ENCODE measurements at places on chromosomes 4 and X.
A peak's percentile ranks its signal among the peaks of the same experiment; 100 is the strongest.

DNA sequence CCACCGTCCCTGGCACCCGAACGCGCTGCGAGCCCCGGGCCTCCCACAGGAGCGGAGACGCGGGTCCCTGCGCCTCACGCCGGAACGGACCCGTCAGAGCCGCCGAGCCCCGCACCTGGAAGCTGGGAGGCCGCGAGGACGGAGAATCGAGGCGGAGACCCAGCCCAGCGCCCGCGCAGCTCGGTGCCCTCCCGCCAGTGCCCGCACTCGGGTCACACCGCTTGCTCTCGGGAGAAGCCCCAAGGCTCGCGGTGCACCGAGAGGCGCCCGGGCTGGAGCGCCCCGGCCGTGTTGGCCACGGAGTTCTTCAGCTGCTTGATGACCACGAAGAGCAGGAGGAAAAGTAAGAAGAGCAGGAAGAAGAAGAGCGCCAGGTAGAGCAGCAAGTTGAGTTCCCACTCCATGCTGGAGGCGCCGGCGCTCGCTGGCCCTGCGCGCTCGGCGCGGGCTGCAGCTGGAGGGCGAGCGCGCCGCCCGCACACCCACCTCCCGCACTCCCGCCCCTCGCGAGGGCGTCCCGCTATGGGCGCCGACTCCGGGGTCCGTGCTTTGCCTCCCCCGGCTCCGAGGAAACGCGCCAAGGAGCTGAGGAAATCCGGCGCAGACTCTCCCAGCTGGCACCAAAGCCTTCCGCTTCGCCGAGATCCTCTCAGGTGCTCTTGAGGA lies at the start of gene SMIM43:
Gene SMIM43, minus strand, starts transcription at position 463 of the 666 bp plus-strand sequence. Its CDS starts 59 bp downstream, at position 404.
- DNase-seq: no peak

DNA sequence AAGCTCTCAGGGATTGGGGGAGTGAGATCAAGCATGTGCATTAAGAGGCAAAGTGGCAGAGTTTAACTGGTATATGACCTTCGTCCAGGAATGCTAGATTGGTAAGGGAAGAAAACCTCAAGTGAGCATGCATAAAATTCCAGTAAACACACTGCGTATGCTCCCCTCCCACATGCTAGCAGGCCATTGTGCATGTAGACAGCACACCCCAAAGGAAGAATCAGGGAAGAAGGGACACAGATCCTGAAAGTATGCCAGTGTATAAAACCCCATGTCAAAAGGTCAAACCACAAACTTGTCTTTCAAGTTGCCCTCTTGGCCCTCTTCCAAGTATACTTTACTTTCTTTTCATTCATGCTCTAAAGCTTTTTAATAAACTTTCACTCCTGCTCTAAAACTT lies 405.2 kb upstream of the CNKSR2 start:
- no peak for DNase-seq

- no peak for DNase-seq
These were observed 59.3 kb upstream of the SOD3 start for GRCh38 chr4:24736066-24736465.

DNA sequence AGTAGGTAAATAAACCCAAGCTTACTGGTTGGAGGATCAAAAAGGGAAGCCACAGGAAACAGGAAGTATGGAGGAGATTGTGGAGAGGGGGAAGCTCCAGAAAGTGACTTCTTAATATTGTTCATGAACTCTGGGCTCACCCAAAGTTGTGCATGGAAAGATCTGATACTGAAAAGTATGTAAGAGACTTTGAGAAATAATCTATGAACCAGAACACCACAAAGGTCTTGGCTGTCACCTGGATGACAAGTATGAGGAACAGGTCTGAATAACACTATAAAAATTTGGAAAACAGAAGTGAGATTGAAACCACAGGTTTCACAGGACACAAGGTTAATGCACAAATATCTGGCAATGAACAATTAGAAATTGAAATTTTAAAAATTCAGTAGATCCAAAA lies 567.4 kb downstream of the INPP4B start:
- DNase-seq: no peak

- no peak for DNase-seq
These were observed 90.3 kb downstream of the RLIM start for GRCh38 chrX:74523870-74524735.

DNA sequence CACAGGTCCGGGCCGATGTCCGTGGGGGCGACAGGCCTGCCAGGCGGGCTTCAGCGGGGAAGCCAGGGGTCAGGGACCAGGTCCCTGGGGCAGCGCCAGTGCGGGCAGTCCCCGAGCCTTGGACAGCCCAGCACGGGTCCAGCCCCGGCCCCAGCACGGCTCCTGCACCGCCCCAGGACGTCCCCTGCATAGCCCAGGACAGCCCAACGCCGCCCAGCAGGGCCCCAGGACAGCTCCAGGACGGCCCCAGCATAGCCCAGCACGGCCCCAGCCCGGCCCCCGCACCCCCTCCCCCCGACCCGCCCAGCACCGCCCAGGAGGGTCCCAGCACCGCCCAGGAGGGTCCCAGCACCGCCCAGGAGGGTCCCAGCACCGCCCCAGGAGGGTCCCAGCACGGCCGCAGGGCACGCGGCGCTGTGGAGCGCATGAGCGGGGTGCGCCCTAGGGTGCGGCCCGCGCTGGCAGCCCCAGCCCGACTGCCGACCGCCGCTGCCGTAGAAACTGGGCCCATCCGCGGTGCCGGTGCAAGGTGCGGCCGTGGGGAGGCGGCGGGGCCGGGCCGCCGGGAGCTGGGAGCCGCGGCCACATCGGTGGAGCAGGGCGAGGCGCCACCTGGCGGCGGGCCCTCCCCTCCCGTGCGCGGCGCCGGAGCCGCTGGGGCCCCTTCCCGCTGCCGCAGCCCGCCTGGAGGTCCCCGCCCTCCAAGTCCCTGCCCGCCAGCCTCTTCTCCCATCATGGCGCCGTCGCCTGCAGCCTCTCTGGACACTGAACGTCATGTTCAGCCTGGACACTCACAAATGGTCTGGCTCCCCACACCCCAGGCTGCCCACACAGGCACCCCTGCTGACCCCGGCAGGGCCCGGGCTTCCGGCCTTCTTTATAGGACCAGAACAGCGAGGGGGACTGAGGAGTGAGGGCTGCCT lies 106.8 kb upstream of the NKX1-1 start:
- DNase-seq: no peak

DNA sequence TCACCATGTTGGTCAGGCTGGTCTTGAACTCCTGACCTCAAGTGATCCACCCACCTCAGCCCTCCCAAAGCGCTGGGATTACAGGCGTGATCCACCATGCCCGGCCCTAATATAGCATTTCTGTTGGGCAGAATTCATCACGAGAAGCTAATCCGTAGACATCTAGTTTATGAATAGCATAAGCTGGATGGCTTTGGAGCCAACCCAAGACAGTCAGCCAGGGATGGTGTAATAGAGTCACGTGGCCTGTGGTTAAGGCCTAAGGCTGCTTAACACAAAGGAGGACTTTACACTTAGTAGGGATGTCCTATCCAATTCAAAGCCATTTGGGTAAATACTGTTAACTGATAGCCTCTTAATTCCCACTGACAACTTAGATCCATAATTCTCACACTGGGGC lies 173.6 kb downstream of the RAP1GDS1 start:
- no peak for DNase-seq

DNA sequence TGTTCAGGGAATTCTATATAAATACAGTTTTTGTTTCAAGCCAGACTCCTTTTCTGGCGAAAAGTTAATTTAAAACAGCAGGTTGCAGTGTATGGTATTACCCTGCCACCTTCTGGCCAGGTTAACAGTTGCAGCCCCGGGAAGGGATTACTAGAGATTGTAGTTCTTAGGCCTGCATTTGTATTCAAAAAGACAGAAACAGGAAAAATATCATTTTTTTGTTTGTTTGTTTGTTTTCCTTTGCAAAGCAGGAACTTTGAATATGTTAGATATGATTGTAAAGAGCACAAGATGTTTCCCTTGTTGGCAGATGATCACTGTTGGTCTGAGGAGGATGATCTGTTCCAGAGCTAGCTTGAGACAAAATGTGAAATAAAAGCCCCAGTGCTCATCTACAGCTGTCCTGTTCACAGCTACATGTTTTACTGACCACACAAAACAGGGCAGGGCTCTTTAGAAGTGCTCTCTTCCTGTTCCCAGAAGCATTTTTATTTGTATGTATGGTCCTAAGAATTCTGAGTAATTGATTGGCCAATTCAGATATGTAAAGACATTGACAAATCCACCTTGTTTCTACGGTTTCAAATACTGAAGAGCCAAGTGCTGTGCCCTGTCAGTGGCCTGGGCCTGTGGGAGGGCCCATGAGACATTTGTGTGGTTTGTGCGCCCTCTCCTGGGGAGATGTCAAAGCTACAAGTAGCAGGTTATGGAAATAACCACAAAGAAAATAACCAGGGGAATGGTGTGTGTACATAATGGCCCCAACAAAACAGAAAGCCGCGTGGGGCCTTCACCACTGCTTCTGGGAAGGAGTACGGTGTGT lies 57.9 kb downstream of the CLDN22 start:
- peak; percentile 51 for DNase-seq

DNA sequence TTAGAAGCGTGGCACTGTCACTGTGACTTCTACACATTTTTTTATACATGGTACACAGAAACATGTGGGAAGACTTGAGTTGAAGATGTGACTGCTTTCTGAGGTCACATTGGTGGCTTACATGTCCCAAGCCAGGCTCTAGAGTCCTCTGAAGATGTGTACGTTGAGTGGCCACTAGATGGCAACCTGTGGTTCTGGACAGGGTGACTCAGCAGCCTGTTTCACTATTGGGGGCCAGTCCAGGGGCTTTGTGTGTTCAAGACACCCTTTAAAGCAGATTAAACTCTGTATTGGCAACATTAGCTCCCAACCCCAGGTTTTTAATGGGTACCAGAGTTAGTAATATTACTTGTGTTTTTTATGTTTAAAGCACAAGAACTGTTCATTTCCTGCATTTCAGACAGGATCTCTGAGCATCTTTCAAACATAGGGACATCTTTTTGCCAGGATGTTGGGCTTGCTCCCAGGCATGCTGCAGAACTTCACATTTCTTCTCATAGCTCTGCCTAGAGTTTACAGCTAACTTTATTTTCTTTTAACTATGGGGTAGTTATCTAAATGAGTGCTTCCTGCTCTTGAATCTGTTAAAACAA lies 53.0 kb downstream of the DCUN1D4 start:
- peak; percentile 73 for DNase-seq

- DNase-seq: no peak
These were observed 148.0 kb downstream of the GRID2 start for GRCh38 chr4:92451782-92452181.

- DNase-seq: no peak
These were observed 626 bp downstream of the TBC1D1 start for GRCh38 chr4:37891260-37892159.

GRCh38 chr4:145324161-145324560 lies 143.8 kb upstream of the OTUD4 start:
- DNase-seq: no peak

DNA sequence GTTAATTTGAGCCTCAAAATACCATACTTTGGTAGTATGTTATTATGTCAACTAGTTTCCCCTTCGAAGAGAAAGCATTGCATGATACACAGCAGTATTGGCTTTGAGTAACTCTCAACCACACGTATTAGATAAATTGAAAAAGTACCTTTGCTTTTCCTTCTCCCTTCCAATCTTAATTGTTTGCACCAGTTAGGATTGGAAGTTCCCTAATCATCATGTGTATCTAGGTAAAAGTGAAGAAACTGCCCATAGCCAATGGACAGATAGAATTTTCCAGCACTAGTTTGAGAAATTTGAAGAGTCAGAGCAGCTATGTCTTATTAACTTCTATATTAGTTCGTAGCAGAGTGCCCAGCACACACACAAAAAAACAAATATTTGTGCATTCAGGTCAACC lies 241.3 kb downstream of the COX7B2 start:
- DNase-seq: no peak

DNA sequence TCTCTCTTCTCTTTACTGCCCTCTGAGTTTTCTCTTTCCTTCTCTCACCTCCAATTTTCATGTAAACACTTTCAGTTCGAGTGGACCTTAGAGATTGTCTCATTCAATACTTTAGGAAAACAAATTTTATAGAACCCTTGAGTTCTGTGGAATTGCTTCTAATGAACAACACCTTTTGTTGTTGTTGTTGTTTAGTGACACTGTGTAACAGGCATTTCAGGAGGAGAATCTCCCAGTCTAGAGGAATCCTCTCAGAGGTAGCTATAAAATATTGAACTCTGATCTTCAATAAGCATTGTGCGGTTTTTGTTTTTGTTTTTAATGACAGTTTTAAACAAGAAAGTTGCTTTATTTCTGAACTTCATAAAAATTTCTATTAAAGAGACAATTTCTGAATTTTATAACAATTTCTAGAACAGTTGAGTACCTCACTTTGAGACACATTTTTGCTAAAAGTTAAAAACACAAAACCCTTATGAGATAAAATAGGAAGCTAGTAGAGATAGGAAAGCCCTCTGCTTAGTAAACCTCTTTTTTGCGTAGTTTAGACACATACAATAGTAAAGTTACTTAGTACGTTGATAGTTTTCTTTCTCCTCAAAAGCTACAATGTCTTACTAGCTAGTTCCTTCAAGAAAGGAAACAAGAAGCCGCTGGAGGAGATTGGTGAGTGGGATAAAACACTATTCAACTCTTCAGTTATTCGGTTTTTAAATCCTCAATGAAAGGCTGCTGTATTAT lies 38.8 kb downstream of the CLCN3 start:
- DNase-seq: no peak

GRCh38 chrX:76183289-76184049 lies 10.6 kb downstream of the PBDC1 start:
- peak; percentile 0 for DNase-seq

DNA sequence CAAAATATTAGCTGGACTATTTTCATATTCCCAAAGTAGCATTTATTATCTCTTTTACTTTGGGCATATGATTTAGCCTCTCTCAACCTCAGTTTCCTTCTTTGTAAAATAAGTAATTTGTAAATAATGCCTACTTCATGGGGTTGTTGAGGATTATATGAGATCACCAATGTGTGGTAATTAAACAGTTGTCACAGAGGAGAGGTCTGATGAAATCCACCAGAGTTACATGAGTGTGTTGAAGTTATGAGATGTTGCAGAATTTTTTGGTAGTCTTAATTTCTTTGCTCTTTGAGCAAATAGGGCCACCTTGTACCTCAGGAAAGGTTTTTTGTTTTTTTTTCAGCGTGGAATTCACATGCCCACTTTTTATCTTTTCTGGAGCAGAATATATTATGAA lies 1.4 kb downstream of the COX7B start:
- DNase-seq: no peak

DNA sequence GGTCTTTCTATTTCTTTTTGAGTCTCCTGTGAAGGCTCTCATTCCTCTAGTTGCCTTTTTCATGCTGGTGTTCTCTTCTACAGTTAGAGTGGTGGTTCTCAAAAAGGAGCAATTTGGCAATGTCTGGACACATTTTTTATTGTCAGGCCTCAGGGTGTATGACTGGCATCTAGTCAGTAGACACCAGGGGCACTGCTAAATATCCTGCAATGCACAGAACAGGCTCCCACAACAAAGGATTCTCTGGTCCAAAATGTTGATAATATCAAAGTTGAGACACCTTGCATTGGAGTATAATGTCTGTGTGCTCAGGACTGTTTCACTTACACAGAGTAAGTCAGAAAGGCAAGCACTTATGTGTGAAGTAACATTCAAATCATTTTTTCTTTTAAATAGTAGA lies 1360.7 kb downstream of the ADGRL3 start:
- DNase-seq: no peak

- DNase-seq: peak; percentile 3
These were observed 74.1 kb downstream of the NBDY start for GRCh38 chrX:56802921-56803849.

Measured in amniotic stem cell (primary cell).